ENCODE measurements at places on chromosomes 5 and 9. TPM values are rescaled to one million over a fixed set of nuclear protein-coding genes. Genes with fewer than 3 reads are reported as not detected.

DNA sequence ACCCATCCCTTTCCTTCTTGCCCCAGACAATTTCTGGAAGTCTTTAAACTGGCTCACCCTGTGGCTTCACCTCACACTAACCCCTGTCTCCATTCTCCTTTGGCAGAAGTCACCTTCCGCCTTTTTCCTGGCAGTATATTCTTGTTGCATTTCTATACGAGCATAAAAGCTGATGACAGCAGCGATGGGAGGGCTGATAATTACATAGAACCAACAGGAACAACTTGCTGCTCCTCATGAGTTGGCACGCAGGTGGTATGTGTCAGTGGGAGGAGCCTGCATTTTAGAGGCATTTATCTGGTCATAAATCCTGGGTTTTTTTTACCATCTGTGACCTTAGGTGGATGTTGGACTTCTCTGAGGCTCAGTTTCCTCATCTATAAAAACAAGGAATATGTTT lies 61.4 kb upstream of the CKMT2 start:
- H3K4me1 ChIP-seq: no peaks in the 10 kb centered on the region
- H3K27ac ChIP-seq: no peak overlapping the region
- H3K36me3 ChIP-seq: no peaks in the 10 kb centered on the region
- no peaks in the 10 kb centered on the region for H3K27me3 ChIP-seq
- H3K4me3 ChIP-seq: no peak overlapping the region

DNA sequence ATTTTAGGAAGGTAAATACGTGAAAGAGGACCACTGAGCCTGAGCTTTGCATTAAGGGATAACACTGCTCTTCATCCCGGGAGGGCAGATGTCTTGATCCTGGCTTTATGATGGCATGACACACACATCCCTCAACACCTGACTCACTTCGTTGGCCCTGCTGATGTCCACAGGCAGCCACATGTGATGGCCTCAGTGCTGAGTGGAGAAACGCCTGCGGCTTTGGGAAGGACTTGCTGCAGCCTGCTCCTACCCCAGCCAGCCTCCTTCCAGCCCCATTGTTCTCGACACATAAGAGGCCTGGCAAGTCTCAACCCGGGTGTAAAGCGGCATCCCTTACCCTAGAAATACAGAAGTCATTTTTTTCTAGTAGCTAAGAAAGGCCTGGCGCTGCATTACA lies 169.0 kb downstream of the SYK start:
- no peaks in the 10 kb centered on the region for H3K27me3 ChIP-seq
- no peak overlapping the region for H3K4me3 ChIP-seq
- H3K36me3 ChIP-seq: no peaks in the 10 kb centered on the region
- H3K4me1 ChIP-seq: peaks cover 4% of the 10 kb centered on the region

GRCh38 chr5:110032376-110032775 lies 342.6 kb downstream of the MAN2A1 start:
- H3K27me3 ChIP-seq: no peaks in the 10 kb centered on the region
- DNase-seq: no peak
- no peaks in the 10 kb centered on the region for H3K4me1 ChIP-seq
- H3K27ac ChIP-seq: no peak overlapping the region

DNA sequence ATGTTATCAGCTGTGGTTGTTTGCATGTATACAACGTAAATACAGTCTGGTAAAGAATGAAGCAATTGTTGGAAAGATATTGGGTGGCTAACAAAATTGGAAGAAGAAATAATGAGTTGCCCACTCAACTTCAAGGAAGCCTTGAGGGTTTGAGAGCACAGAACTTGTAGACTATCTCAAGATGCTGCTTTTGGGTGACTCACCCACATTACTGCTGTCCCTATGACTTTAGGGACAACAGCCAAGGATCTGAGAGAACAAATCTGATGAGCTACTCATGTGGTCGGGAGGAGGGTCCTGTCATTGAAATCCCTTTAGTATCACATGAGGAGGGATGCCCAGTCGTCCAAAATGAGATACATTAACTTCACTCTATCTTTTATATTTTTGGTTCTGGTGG lies 261.8 kb downstream of the GAS1 start:
- H3K4me3 ChIP-seq: no peak overlapping the region
- no peak overlapping the region for H3K27ac ChIP-seq
- H3K4me1 ChIP-seq: no peaks in the 10 kb centered on the region

DNA sequence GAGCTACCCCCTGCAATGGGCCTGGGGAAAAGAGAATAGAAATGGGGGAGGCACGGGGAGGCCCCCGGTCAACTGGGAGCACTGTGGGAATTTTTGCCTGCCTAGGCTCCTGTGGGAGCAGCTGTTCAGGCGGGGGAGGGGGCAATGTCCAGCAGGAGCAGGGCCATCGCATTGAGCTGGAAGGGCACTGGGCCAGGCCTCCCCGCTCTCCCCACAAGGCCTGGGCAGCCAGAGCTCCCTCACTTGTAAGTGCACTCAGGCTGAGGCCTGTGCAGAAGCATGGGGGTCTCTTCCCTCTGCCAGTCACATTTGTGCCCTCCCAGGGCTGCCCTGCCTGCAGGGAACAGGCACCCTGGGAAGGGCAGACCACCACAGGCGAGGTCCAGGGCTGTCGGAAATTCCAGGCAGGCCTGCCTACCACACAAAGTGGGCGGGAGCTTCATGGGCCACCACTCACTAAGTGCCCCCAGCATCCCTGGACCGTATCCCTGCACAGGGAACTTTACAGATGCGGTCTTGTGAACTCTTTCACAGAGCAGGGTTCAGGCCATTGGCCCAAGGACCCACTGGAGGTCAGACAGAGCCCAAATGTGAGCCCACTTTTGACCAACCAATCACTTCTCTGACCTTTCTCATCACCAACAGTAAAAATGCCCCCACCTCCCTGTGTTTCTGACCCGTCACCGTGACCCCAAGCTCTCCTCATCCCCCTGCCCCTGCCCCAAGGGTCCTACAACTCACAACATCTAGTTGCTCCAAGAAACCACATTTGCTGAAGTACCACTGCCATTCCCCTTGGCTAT lies 1.0 kb upstream of the CFAP157 start:
- no peak for DNase-seq
- H3K4me1 ChIP-seq: no peaks in the 10 kb centered on the region
- H3K27me3 ChIP-seq: no peaks in the 10 kb centered on the region
- no peak overlapping the region for H3K27ac ChIP-seq
- no peak overlapping the region for H3K4me3 ChIP-seq
- H3K36me3 ChIP-seq: no peaks in the 10 kb centered on the region

- DNase-seq: no peak
- 0 out of 2 replicates have a peak, but pooled peaks cover 19% of the 10 kb centered on the region for H3K36me3 ChIP-seq
- H3K27ac ChIP-seq: no peak overlapping the region
- H3K4me3 ChIP-seq: no peak overlapping the region
Observed at GRCh38 chr9:92661743-92662142, 8.2 kb downstream of the IPPK start.

DNA sequence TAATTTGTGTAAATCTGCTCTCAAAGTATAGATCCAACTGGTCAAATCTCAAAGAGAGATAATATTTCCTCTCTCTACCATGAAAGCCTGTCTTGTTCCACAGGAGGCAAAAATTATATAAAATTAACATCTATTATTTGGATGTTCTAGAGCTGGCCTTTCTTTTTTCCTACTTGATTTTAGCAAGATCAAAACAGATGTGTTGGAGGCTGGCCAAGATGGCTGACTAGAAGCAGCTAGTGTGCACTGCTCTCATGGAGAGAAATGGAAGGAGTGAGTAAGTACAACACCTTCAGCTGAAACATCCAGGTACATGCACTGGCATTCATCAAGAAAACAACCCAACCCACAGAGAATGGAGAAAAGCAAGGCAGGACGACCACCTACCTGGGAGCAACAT lies 298.6 kb upstream of the SLC24A2 start:
- no peak overlapping the region for H3K4me3 ChIP-seq
- no peaks in the 10 kb centered on the region for H3K4me1 ChIP-seq
- H3K27me3 ChIP-seq: no peaks in the 10 kb centered on the region
- no peak overlapping the region for H3K27ac ChIP-seq
- DNase-seq: no peak
- no peaks in the 10 kb centered on the region for H3K36me3 ChIP-seq

DNA sequence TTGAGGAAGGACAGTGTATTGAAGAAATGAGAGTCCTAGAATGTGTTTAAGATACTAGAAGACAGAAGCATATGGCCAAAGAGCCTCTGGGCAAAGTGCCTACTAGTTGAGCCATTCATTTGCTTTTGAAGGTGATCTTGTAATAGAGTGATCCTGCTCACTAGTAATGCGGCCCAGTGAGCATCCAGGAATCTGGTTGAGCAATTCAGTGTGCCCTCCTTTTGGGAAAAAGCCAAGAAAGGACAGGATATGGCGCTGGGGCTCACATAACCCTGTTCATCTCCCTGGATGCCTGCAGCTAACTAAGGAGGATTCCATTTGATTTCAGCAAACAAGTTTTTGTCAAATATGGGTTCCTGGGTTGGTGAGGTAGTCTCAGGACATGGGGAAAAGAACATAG lies 16.3 kb downstream of the ADAM19 start:
- H3K27me3 ChIP-seq: no peaks in the 10 kb centered on the region
- peaks cover 62% of the 10 kb centered on the region for H3K4me1 ChIP-seq
- H3K36me3 ChIP-seq: 0 out of 2 replicates have a peak, but pooled peaks cover 5% of the 10 kb centered on the region
- peak overlapping the region; percentile 85 for H3K27ac ChIP-seq

DNA sequence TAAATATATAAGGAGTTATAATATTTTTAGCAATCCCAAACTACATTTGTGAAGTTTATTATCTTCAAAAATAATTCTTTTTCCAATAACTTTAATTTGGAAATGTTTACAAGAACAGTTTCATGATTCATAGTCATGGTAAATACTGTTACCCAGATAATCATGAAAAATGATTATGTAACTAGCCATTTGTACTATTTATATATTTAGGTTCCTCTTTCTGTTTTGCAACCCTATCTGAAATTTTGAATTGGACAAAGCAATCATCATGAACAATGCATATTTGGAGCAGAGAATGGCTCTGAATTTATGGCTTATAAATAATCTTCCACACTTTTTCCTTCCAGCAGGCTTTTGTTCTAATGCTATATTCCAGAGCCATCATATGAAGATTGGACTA lies 499.7 kb downstream of the SLCO4C1 start:
- DNase-seq: no peak
- H3K4me3 ChIP-seq: no peak overlapping the region
- H3K4me1 ChIP-seq: no peaks in the 10 kb centered on the region
- no peaks in the 10 kb centered on the region for H3K36me3 ChIP-seq
- H3K27me3 ChIP-seq: no peaks in the 10 kb centered on the region

DNA sequence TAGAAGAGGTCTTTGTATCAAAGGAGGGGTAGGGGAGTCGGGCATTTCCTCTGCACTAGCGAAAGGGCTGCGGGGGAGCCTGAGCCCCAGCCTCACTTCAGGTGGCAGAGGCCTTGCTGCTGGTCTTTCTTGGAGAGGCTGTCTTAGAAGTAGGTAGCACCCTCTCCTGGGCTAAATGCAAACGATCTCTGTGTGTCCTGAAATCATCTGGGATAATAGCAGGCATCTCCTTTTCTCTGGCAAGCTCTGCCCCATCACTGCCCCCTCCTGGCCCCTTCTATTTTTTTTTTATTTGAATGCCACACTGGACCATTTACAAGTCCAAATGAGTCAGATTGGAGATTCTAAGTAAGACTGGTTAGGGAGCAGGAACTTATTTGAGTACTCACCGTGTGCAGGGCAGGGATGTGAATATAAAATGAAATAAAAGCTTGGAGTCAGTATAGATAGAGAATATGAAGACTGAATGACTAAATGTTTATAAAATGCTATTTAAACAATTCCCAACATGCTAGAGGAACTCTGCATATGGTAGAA lies 137.1 kb downstream of the FGF1 start:
- H3K27me3 ChIP-seq: no peaks in the 10 kb centered on the region
- H3K36me3 ChIP-seq: no peaks in the 10 kb centered on the region
- DNase-seq: peak; percentile 73
- peak overlapping the region; percentile 48 for H3K27ac ChIP-seq
- no peak overlapping the region for H3K4me3 ChIP-seq

- no peak overlapping the region for H3K27ac ChIP-seq
- H3K36me3 ChIP-seq: no peaks in the 10 kb centered on the region
- peaks cover 40% of the 10 kb centered on the region for H3K27me3 ChIP-seq
Observed at GRCh38 chr5:32004404-32004803, 169.7 kb downstream of the GOLPH3 start.

DNA sequence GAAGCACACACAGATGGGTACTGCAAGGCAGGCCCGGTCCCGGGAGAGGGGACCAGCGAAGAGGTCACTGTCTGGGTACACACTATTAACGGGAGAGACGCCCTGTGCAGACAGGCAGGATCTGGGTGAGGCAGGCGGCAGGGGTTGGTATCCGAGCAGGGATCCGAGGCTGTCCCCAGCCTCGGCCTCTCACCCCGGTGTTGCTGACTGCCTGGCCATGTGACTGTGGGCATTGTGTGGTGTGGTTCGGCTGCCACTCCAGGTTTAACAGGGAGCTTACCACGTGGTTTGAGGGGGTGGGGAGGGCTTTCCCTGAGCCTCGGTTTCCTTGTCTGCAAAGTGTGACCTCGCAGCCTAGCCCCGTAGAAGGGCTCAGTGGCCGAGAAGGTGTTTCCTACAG lies 11.1 kb upstream of the RALGDS start:
- DNase-seq: no peak
- no peak overlapping the region for H3K27ac ChIP-seq
- no peaks in the 10 kb centered on the region for H3K27me3 ChIP-seq
- peaks cover 64% of the 10 kb centered on the region for H3K4me1 ChIP-seq
- no peak overlapping the region for H3K4me3 ChIP-seq

DNA sequence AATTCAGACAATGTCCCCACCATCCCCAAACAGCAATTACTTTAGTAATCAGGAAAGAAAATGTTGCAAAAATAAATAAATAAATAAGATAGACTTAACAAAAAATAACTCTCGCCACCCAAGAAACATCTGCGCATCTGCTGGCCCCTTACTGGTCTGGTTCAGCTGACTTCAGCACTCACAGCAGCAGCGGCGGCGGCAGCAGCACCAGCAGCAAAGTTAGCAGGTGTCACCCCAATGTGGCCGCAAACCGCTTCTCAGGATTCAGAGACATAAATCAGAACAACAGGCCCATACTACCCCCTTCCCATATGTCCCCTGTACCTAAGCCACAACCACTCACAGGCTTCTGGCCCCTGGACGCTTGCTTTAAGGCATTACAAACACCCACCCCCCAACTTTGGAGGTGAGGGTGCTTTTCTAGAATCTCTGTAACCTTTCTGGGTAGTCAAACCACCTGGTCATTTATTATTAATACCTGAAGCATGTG lies 593.0 kb downstream of the BNC2 start:
- no peaks in the 10 kb centered on the region for H3K36me3 ChIP-seq
- DNase-seq: no peak
- peaks cover 14% of the 10 kb centered on the region for H3K4me1 ChIP-seq

DNAH5 gene
- 9.5 TPM for total RNA-seq

ANKRD33B gene
- total RNA-seq: 32.1 TPM

PPP2R2B gene
- total RNA-seq: not detected

SLC34A3 gene
- total RNA-seq: 1.4 TPM

FYB1 gene
- 10.5 TPM for total RNA-seq
